ENCODE measurements at places on chromosomes 7 and 10.
A peak's percentile ranks its signal among the peaks of the same experiment; 100 is the strongest.

DNA sequence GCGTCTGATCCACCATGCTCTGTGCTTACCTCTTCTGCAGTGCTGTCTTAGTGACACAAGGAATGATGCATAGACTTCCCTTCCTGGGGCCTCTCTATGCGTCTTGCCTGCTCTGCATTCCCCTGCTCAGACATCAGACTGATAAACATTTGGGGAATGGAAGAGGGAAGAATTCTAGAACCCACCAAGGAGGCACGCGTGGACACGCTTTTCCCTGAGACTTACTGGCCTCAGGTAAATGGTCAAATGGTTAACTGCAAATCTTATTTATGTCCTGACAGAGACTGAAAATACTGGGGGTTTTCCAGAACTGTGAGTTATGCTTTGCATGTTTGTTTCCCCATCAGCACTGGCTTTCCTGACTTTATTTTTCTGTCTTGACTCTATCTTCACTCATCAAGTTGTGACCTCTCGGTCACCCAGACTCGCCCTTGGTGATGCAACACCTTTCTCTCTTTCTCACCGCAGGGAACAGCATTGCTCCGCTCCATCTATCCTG, 285.9 kb upstream of the FZD8 start:
- no peak for DNase-seq

DNA sequence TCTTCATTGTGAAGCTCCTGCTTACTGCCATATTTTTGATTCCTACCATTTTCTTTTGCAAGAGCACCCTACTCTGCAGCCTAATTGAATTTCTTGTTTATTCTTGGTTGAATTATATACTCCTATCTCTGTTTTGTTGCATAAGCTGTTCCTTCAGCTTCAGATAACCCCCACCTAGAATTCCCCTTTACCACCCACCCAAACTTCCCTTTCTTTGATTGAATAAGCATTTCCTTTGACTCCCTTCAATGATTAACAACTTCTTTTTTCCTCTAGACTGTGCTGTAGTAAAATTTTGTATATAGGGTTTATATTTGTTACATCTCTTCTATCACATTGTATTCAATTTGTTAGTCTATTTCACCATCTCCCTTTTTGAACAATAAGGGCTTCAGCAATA, 168.1 kb downstream of the GPR37 start:
- DNase-seq, result no peak

- no peak for DNase-seq
Measured at GRCh38 chr10:91601212-91601611, 31.7 kb downstream of the PPP1R3C start.

- DNase-seq, result no peak
Measured at GRCh38 chr10:121288864-121289661, 309.2 kb downstream of the FGFR2 start.

- no peak for DNase-seq
Measured at GRCh38 chr10:48400850-48401220, 94.4 kb downstream of the MAPK8 start.

GRCh38 chr7:117195361-117196029, 127.4 kb downstream of the WNT2 start:
- DNase-seq, result no peak

DNA sequence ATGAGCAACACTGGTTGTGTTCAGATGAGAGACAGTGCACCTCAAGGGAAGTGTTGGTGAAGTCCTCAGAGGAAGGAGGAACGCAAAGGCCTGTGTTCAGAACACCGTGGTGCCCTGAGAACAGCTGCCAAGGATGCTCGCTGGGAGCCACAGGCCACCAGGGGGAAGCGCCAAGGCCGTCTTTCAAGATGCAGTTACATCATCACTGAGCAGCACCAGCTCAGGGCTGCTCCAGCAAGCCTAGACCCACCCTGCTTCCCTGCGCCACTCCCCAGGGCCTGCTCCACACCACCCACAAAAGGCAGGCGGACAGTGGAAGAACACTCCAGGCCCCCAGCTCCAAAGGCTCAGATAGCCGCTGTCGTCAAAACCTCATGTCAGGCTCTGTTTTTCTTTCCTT, 378.8 kb downstream of the DPP6 start:
- DNase-seq, result no peak

- DNase-seq, result no peak
Measured at GRCh38 chr10:49616421-49617101, 2.7 kb downstream of the CHAT start.

- peak; percentile 21 for DNase-seq
Measured at GRCh38 chr10:124917428-124918190, 24.3 kb upstream of the ZRANB1 start.

DNA sequence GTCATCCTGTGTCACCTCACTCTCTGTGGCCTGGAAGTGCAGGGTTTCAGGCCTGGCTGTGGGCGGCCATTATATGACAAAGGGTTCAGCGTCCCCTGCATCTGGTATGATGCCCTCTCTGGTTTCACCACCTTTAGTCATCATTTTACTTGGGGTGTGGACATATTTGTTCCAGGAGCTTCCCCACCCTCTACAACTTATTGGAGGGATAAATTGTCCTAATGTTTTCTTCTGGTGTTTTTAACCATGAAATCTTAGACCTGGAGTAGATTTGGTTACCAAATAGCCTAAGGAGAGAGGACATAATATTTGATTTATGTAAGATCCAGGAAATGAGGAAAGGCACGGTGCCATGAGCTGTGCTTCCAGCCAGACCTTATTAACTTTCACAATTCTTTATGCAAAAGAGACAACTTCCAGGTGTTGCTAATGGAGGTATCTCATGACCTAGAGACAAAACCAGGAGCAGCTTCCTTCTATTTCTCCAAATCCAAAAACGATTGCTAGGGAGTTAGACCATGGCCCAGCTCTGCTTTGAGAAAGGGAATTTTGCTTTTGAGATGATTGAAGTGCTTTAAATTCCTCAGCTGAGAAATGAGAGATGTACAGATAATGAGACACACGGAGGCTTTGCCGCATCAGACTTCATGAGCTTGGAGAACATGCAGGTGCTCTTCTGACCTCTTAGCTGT, 20.9 kb downstream of the WBP1L start:
- no peak for DNase-seq

- DNase-seq, result no peak
Measured at GRCh38 chr10:88874281-88874680, 5.8 kb upstream of the STAMBPL1 start.

GRCh38 chr7:142353147-142354060, 95.5 kb upstream of the PRSS58 start:
- DNase-seq, result no peak

DNA sequence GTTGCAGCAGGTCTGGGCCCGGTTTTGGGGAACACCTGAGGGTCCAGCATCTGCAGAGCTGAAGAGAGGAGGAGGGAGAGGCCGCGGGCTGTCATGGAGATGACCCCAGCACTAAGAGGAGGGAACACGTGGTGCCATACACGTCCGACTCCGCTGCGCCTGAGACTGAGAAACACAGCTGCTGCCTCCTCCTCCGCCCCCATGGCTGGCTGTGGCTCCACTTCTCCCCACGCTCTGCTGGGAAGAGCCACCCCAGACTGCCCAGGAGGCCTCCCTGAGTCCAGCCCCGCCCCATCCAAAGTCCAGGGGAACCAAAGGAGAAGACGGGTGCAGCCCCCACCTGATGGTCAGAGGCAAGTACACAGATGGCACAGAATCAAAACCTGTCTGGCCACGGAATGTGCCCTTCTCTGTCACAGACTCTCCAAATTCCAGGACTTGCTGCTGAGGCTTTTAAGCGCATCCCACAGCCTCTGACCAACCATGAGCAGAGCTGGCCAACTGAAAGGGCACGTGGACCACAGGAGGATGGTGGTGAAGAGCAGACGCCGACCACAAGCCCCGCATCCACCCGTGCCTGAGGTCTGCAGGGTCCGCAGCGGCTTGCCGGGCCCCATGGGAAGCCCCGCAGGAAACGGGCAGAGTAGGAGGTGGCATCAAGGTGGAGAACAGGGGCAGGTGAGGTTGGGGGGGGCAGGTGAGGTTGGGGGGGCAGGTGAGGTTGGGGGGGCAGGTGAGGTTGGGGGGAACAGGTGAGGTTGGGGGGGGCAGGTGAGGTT, 24.0 kb downstream of the STK32C start:
- no peak for DNase-seq

- no peak for DNase-seq
Measured at GRCh38 chr7:19060761-19061259, 56.6 kb downstream of the TWIST1 start.

DNA sequence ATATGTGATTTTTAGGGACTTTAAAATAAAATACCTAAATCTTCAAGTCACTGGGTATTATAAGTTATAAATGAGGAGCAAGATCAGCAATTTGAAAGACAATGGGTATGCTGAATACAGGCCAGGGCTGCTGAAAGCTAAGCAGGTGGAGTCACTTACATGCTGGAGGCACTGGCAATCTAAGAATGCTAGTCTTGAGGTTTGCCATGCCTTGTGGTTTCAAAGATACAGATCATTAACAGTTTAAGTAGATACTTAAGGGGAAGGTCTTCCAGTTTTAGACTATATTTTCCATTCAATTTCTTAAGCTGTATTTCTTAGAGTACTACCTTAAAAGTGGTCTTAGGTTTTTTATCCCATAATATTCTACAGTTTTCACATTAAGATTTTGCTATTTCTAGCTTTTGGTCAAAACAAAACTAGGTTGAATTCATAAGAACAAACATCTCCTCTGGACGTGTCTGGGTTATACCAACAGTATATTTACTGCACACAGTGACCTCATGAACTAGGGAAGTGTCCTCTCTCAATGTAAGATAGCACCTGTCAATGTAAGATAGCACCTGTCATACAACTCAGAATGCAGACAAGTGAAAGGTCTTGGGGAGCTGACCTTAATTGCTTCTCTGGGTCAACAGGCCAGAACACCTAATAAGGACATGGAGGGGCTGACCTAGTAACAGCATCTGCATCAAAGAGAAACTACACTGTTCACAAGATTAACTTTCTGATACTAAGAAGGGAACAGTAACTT, 2.0 kb downstream of the SRI start:
- DNase-seq, result no peak

DNA sequence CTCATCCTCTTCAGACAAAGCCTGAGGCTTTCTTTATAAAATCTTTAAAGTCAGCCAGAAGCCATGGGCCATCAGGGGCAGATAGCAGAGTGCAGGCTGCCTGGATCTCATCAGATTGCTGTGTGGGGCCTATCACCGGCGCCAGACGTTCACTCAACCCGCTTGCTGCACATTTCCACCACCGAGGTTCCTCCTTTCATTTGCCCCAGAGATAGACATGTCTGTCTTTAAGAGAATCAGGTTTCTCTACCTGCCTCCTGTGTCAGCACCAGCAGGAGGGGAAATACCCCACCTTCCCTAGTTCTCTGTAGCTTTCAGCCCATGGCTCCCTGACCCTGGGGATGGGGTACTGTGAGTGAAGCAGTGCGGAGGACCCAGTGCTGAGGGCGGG, 22.0 kb downstream of the SLC18A2 start:
- DNase-seq, result no peak

GRCh38 chr10:15601819-15602218, 117.9 kb downstream of the ITGA8 start:
- DNase-seq, result no peak

DNA sequence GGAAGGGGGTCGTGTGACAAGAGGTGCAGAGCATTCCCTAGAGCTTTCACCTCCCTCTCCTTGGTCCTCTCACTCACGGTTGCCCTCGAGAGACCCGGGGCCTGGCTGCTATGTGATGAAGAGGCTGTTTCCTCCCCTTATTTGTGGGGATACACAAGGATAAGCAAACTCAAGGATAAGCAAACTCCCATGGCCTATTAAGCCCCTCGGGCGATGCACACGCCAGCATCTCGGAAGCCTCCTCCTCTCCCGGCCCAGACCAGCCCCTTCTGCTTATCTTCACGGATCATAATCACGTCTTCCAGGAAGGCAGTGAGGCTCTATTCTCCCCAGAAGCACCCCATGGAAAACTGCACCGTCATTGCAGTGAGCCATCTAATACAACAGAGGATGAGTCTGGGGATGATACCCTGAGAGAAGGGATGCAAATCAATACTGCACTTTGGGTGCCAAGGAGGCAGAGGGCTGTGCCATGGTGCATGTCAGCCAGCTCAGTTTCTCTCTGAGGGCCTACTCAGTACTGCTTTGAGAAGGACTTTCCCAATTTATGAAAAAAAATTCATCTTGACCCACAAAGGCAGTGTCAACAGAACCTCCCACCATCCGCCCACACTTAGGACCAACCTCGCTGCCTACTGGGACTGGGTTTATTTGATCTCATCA, 22.2 kb downstream of the TMEM273 start:
- no peak for DNase-seq

All from stimulated activated CD8-positive, alpha-beta memory T cell treated with anti-CD3 and anti-CD28 coated beads, Interleukin-7, amount 100 ng/mL, for 1 hour (primary cell).